ENCODE measurements at places on chromosomes 5 and 9.

- DNase-seq, result no peak
Observed at GRCh38 chr9:90022474-90022873, 417.7 kb downstream of the GADD45G start.

DNA sequence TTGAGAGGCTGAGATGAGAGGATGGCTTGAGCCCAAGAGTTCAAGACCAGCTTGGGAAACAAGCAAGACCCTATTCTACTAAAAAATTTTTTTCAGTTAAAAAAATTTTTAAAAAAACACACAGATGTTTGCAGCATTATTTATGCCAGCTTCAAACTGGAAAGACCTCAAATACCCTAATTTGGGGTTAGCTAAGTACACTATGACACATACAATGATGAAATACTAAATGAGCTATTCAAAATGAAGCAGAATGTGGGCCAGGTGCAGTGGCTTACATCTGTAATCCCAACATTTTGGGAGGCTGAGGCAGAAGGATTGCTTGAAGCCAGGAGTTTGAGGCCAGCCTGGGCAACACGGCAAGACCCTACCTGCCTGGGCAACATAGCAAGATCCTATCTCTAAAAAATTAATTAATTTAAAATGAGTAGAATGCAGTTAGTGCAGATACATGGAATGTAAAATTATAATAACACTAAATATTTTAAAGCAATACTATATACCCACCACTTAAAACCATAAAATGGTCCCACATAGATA, 44.9 kb downstream of the LHFPL2 start:
- DNase-seq, result no peak

GRCh38 chr5:179478624-179479023, 71.7 kb upstream of the RUFY1 start:
- DNase-seq, result no peak

GRCh38 chr9:2916382-2916985, 72.6 kb upstream of the PUM3 start:
- DNase-seq, result no peak

- no peak for DNase-seq
Observed at GRCh38 chr9:33233626-33234342, 6.2 kb upstream of the SPINK4 start.
